Gastrocnemius medialis (tissue), 4 donors: ENCODE measurements at places on chromosomes 4 and X. TPM values are rescaled to one million over a fixed set of nuclear protein-coding genes. Genes with fewer than 3 reads are reported as not detected.

DNA sequence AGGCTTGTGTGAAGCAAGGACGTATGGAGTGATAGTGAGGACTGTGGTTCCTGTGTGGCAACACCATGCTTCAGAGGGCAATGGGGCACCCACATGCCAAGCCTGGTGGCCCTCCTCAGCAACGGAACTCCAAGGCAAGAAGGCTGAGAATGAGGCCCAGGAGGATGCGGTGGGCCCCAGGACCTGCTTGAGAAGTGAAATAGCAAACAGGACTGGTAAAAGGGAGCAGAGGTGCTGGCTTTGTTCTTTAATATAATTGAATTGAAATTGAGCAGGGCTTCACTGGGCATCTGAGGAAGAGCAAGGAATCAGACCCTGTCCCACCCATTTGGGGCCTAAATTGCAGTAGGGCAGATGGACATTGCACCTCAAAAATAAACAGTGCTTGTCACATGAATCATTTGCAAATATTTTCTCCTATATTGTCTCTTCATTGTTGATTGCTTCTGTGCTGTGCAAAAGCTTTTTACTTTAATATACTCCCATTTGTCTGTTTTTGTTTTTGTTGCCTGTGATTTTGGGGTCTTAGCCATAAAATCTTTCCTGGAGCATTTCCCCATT, 2.3 kb downstream of the TMEM187 start:
- H3K27ac ChIP-seq = peak overlapping the region; percentile 95
- no peaks in the 10 kb centered on the region for H3K27me3 ChIP-seq
- H3K36me3 ChIP-seq = no peaks in the 10 kb centered on the region
- H3K4me3 ChIP-seq = no peak overlapping the region
- DNase-seq = no peak

DNA sequence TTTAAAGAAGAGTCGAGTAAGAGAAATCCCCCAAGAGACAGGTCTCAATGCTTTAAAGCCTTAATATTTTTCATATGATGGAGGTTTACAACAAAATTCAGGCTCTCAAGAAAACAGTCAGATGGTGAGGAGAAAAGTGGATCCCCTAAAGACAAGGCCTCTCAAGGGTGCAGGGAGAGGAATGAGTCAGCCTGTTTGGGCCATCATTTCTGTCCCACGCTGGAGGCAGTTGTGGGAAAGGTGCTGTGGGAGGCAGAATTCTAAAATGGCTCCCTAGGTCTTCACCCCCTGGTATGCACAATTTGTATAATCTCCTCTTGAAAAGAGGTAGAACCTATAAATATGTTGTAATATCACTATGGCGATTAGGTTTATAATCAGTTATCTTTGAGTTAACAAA, 4.6 kb upstream of the TIFA start:
- H3K27ac ChIP-seq = no peak overlapping the region
- H3K36me3 ChIP-seq = no peaks in the 10 kb centered on the region
- no peaks in the 10 kb centered on the region for H3K27me3 ChIP-seq
- DNase-seq = no peak

DNA sequence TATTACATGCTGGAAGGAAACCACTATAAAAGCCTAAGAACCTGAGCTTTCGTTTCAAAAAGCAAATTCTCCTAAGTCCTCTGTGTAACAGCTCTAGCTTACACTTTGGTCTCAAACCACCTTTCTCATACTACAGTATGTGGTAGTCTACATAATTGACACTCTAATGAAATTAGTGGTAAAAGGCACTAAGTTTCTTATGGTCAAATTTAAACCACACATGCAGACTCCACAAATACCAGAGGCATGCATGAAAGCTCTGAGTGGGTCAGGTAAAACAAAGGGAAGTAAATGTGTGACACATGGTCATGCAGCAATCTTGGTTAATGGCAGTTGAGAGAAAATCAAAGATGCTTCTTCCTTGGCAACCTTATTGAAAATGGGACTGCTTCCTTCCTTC, 187.8 kb downstream of the CCNG2 start:
- H3K36me3 ChIP-seq = no peaks in the 10 kb centered on the region
- no peaks in the 10 kb centered on the region for H3K27me3 ChIP-seq
- no peaks in the 10 kb centered on the region for H3K4me1 ChIP-seq
- H3K4me3 ChIP-seq = no peak overlapping the region
- no peak overlapping the region for H3K27ac ChIP-seq
- no peak for DNase-seq

Gene CLNK
- not detected for total RNA-seq

Gene NPY1R
- total RNA-seq = 0.40 TPM

- H3K36me3 ChIP-seq = no peaks in the 10 kb centered on the region
- DNase-seq = no peak
- H3K4me3 ChIP-seq = no peak overlapping the region
These were observed 715.8 kb downstream of the CCSER1 start for GRCh38 chr4:90842960-90843359.

Gene ENAM
- total RNA-seq = 0.20 TPM

Gene UGT8
- total RNA-seq = 0.15 TPM

Gene OFD1
- 6.1 TPM for total RNA-seq

Gene PNPLA4
- total RNA-seq = 20.9 TPM

GRCh38 chr4:77820649-77821561, 1.7 kb upstream of the CNOT6L start:
- H3K4me3 ChIP-seq = peak overlapping the region; percentile 80
- H3K27ac ChIP-seq = peak overlapping the region; percentile 91
- H3K36me3 ChIP-seq = no peaks in the 10 kb centered on the region
- peaks cover 31% of the 10 kb centered on the region for H3K4me1 ChIP-seq
- no peaks in the 10 kb centered on the region for H3K27me3 ChIP-seq
- no peak for DNase-seq
